ENCODE measurements at places on chromosomes 1 and 21. TPM values are rescaled to one million over a fixed set of nuclear protein-coding genes. Genes with fewer than 3 reads are reported as not detected.

DNA sequence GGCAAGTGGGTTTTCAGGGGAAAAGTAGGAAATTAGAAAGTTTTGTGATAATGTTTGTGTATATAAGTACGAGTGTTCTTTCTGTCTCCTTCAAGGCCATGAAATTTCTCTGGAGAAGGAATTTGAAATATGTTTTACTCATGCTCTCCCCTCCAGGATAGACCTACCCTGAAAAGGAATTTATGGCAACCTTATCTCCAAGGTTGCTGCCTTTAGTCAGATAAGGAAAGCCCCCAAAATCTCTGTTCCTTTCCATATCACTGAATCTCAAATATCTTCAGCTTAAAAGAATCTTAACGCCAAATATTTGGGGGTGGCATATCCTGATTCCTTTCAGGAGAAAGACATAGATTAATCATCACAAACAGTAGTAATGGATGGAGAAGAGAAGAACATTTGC lies 499 bp upstream of the C4BPB start:
- DNase-seq, result no peak
- no peaks in the 10 kb centered on the region for H3K36me3 ChIP-seq
- no peaks in the 10 kb centered on the region for H3K27me3 ChIP-seq
- H3K4me3 ChIP-seq, result no peak overlapping the region

- H3K27me3 ChIP-seq, result no peaks in the 10 kb centered on the region
- peak overlapping the region; percentile 39 for H3K27ac ChIP-seq
- no peaks in the 10 kb centered on the region for H3K36me3 ChIP-seq
- no peak for DNase-seq
Observed at GRCh38 chr1:7549277-7550161, 221.6 kb upstream of the VAMP3 start.

MYOM3 gene
- 98.7 TPM for total RNA-seq

GRCh38 chr1:37797750-37798345 lies 4.2 kb downstream of the MANEAL start:
- H3K36me3 ChIP-seq, result peaks cover 13% of the 10 kb centered on the region
- H3K4me1 ChIP-seq, result peaks cover 17% of the 10 kb centered on the region
- H3K4me3 ChIP-seq, result no peak overlapping the region
- DNase-seq, result no peak
- H3K27me3 ChIP-seq, result no peaks in the 10 kb centered on the region
- no peak overlapping the region for H3K27ac ChIP-seq

- H3K27ac ChIP-seq, result no peak overlapping the region
- no peaks in the 10 kb centered on the region for H3K36me3 ChIP-seq
- H3K4me1 ChIP-seq, result no peaks in the 10 kb centered on the region
- H3K4me3 ChIP-seq, result no peak overlapping the region
- no peaks in the 10 kb centered on the region for H3K27me3 ChIP-seq
Observed at GRCh38 chr1:204769997-204770396, 84.5 kb upstream of the LRRN2 start.

DNA sequence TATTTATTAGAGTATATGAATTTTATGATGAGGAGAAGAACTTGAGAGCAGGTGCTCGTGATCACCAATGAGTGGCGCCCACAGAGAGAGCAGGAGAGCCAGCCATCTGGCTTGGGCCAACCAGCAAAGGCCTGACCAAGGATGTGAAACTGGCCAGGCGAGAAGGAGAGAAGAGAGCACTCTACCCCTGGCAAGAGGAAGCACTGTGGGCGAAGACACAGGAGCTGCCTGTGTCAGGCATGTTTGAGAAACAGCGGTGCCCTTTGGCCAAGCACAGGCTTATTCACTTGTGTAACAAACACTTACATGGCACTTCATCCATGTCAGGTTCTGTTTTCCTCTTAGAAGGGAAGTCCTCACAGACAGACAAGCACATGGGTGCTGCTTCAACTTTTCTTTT lies 4.2 kb upstream of the SIPA1L2 start:
- H3K27ac ChIP-seq, result no peak overlapping the region
- no peak for DNase-seq
- H3K4me1 ChIP-seq, result no peaks in the 10 kb centered on the region
- no peaks in the 10 kb centered on the region for H3K27me3 ChIP-seq

DNA sequence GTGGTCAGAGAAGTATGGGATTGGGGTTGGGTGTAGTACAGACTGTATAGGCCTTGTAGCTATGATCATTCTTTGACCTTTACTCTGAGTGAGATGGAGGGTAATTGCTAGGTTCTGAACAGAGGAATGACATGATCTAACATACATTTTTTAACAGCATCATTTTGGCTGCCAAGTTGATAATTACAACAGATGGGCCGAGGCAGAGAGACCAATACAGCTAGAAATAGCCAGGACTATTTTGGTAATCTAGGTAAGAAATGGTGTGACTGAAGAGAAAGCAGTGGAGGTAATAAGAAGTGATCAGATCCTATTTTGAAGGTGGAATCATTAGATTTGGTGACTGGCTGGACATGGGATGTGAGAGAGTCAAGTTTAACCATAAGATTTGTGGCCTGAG lies 43.5 kb downstream of the RPAP2 start:
- peaks cover 24% of the 10 kb centered on the region for H3K36me3 ChIP-seq
- DNase-seq, result no peak
- no peaks in the 10 kb centered on the region for H3K4me1 ChIP-seq
- H3K27me3 ChIP-seq, result no peaks in the 10 kb centered on the region
- no peak overlapping the region for H3K27ac ChIP-seq

GRCh38 chr1:18302788-18303413 lies 177.8 kb upstream of the KLHDC7A start:
- no peak overlapping the region for H3K27ac ChIP-seq
- no peaks in the 10 kb centered on the region for H3K27me3 ChIP-seq
- no peak for DNase-seq
- H3K36me3 ChIP-seq, result no peaks in the 10 kb centered on the region

DNA sequence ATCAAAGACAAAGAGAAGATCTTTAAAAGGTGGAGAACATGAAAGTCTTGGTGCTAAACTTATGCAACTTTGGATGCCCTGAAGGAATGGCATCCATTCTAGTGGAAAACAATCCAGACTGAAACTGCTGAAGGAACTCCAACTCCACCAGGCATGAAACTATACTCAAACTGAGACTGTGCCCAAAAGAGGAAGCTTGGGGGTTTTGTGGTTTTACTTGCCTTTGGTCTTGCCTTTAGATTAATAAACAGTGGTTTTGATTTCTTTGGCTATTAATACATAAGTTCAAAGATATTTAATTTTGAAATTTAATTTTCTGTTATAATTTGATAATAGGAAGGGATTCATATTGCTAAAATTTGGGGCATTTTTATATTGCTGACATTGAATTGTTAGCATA lies 17.4 kb upstream of the SLC30A10 start:
- H3K4me1 ChIP-seq, result no peaks in the 10 kb centered on the region
- H3K27ac ChIP-seq, result no peak overlapping the region

- no peak for DNase-seq
- no peaks in the 10 kb centered on the region for H3K27me3 ChIP-seq
- H3K4me1 ChIP-seq, result no peaks in the 10 kb centered on the region
- no peak overlapping the region for H3K4me3 ChIP-seq
Observed at GRCh38 chr1:214958486-214958885, 124.1 kb upstream of the KCNK2 start.

CNR2 gene
- total RNA-seq, result 0.04 TPM

DNA sequence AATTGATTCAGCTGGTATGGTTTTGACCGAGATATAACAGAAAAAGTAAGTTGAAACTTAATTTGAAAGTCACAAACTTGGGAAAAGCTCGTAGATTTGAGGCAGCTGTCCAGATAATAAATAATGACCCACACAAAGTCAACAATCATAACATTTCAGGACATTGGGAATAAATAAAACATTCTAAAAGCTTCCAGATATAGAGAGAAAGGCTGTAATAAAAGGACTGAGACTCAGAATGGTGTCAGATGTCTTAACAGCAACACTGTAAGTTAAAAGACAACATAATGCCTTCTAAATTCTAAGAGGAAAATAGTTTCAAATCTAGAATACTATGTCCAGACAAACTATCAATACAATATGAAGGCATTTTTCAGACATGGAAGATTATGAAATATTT lies 163.3 kb downstream of the CDC42BPA start:
- DNase-seq, result no peak
- no peaks in the 10 kb centered on the region for H3K27me3 ChIP-seq
- no peak overlapping the region for H3K4me3 ChIP-seq
- H3K36me3 ChIP-seq, result no peaks in the 10 kb centered on the region

- H3K4me3 ChIP-seq, result no peak overlapping the region
- peaks cover 30% of the 10 kb centered on the region for H3K4me1 ChIP-seq
- no peak for DNase-seq
- peak overlapping the region; percentile 16 for H3K27ac ChIP-seq
- no peaks in the 10 kb centered on the region for H3K27me3 ChIP-seq
Observed at GRCh38 chr1:153648000-153648643, 10.4 kb upstream of the SNAPIN start.

DNA sequence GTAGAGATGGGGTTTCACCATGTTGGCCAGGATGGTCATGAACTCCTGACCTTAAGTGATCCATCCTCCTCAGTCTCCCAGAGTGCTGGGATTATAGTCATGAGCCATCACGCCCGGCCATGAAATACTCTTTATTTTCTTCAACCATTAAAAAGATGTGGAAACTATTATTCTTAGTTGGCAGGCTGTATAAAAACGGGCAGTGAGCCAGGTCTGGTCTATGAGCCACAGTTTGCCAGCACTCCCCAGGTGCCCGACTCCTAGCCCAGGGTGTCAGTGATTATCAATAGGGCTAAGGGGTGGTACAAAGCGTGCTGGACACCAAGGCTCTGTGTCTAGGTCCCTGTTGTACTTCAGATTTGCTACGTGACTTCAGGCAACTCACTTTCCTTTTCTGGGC lies 3.7 kb upstream of the TMEM61 start:
- no peak overlapping the region for H3K27ac ChIP-seq
- no peaks in the 10 kb centered on the region for H3K27me3 ChIP-seq
- peaks cover 5% of the 10 kb centered on the region for H3K4me1 ChIP-seq
- H3K4me3 ChIP-seq, result no peak overlapping the region
- H3K36me3 ChIP-seq, result no peaks in the 10 kb centered on the region
- no peak for DNase-seq

- peaks cover 22% of the 10 kb centered on the region for H3K36me3 ChIP-seq
- H3K27ac ChIP-seq, result peak overlapping the region; percentile 98
- no peaks in the 10 kb centered on the region for H3K4me1 ChIP-seq
- no peak for DNase-seq
- no peaks in the 10 kb centered on the region for H3K27me3 ChIP-seq
Observed at GRCh38 chr1:152035539-152036266, 1.1 kb downstream of the S100A11 start.

GRCh38 chr1:40143891-40144575 lies 17.2 kb upstream of the RLF start:
- no peaks in the 10 kb centered on the region for H3K4me1 ChIP-seq
- no peaks in the 10 kb centered on the region for H3K27me3 ChIP-seq
- DNase-seq, result peak; percentile 66
- no peaks in the 10 kb centered on the region for H3K36me3 ChIP-seq

CATSPERE gene
- 0.63 TPM for total RNA-seq

All from right atrium auricular region (tissue), 2 donors.